ENCODE measurements at places on chromosomes 4 and X.

GRCh38 chrX:10076765-10077164, 80.0 kb upstream of the CLCN4 start:
- no peaks in the 10 kb centered on the region for H3K4me1 ChIP-seq
- no peak overlapping the region for H3K27ac ChIP-seq
- no peaks in the 10 kb centered on the region for H3K36me3 ChIP-seq
- peaks cover 3% of the 10 kb centered on the region for H3K27me3 ChIP-seq

GRCh38 chr4:2761035-2761923, 5.1 kb upstream of the TNIP2 start:
- no peak overlapping the region for H3K27ac ChIP-seq
- H3K36me3 ChIP-seq: no peaks in the 10 kb centered on the region
- peaks cover 33% of the 10 kb centered on the region for H3K4me1 ChIP-seq
- peak; percentile 48 for DNase-seq
- no peaks in the 10 kb centered on the region for H3K27me3 ChIP-seq
- H3K4me3 ChIP-seq: no peak overlapping the region

GRCh38 chr4:107858158-107858742, 33.5 kb downstream of the SGMS2 start:
- H3K4me1 ChIP-seq: no peaks in the 10 kb centered on the region
- no peak for DNase-seq
- H3K36me3 ChIP-seq: no peaks in the 10 kb centered on the region
- H3K27ac ChIP-seq: no peak overlapping the region
- H3K4me3 ChIP-seq: no peak overlapping the region
- H3K27me3 ChIP-seq: peaks cover 9% of the 10 kb centered on the region

DNA sequence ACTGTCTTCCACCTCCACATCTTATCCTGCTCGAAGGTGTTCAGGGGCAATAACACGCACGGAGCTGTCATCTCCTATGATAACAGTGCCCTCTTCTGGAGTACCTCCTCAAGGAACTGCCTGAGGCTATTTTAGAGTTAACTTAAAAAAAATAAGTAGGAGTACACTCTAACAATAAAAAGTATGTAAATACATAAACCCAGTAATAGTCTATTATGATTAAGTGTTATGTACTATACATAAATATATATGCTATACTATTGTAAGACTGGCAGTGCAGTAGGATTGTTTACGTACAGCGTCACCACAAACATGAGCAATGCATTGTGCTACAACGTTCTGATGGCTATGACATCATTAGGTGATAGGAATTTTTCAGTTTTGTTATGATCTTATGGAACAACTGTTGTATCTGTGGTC, 34.5 kb upstream of the TLR2 start:
- peaks cover 12% of the 10 kb centered on the region for H3K27me3 ChIP-seq
- DNase-seq: no peak
- no peak overlapping the region for H3K4me3 ChIP-seq

- no peak overlapping the region for H3K27ac ChIP-seq
- H3K36me3 ChIP-seq: no peaks in the 10 kb centered on the region
- DNase-seq: peak; percentile 4
- no peaks in the 10 kb centered on the region for H3K4me1 ChIP-seq
- H3K4me3 ChIP-seq: no peak overlapping the region
Observed at GRCh38 chr4:36824682-36825081, 419.9 kb upstream of the NWD2 start.

GRCh38 chr4:121072224-121073003, at the start of gene NDNF:
TSS of gene NDNF (minus strand) at chr4:121072535. CDS start at chr4:121045837, 26,698 bp downstream.
- no peaks in the 10 kb centered on the region for H3K36me3 ChIP-seq
- DNase-seq: no peak
- no peak within 1 kb of the TSS for H3K27ac ChIP-seq
- H3K27me3 ChIP-seq: no peaks in the 10 kb centered on the region
- H3K4me1 ChIP-seq: no peaks in the 10 kb centered on the region

DNA sequence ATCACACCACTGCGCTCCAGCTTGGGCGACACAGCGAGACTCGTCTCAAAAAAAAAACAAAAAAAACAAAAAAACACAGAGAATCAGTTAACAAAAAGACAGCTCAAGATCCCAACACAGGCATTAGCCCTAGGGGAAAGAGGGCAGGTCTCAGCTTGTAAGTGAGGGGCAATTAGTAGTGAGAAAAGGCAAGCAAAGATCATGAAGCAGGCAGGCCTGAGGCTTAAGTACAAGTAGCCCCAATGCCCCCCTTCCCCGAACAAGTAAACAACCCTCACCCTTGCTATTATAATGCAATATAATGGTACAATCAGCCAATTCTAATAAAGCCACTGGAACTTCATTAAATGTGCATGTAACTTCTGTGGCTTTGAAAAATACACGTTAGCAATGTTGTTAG, 17.0 kb downstream of the ADGRA3 start:
- no peaks in the 10 kb centered on the region for H3K27me3 ChIP-seq
- H3K36me3 ChIP-seq: no peaks in the 10 kb centered on the region
- H3K27ac ChIP-seq: no peak overlapping the region

GRCh38 chrX:71917621-71918343, 7.1 kb downstream of the NHSL2 start:
- no peak for DNase-seq
- no peak overlapping the region for H3K27ac ChIP-seq
- no peaks in the 10 kb centered on the region for H3K36me3 ChIP-seq
- H3K4me3 ChIP-seq: no peak overlapping the region
- no peaks in the 10 kb centered on the region for H3K27me3 ChIP-seq

DNA sequence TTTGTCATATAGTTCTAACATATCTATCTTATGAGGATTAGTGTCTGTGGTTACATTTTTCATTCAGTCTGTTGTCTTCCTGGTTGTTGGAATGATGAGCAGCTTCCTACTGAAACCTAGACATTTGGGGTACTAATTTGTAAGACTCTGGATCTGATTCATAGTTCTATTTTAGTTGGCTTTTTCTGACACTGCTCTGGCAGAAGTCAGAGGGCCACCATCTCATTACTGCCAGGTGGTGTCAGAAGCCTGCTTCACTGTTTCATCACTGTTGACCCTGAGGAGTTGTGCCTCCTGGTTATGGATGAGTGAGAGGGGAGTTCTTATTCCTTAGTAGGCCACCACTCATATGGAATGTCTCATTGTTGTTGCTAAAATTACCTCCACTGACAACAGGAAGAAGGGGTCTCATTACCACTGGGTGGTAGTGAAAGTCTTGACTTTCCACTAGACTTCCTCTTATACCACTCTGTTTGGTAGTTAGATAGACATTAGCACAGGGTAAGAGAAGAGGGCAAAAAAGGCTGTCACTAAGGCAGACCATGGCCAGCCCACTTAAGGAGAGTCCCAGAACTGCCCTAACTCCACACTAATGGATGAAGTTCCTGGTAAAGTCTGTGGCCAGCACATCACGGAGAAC, 395.2 kb downstream of the SPOCK3 start:
- DNase-seq: no peak
- no peaks in the 10 kb centered on the region for H3K27me3 ChIP-seq
- H3K27ac ChIP-seq: no peak overlapping the region
- no peak overlapping the region for H3K4me3 ChIP-seq

DNA sequence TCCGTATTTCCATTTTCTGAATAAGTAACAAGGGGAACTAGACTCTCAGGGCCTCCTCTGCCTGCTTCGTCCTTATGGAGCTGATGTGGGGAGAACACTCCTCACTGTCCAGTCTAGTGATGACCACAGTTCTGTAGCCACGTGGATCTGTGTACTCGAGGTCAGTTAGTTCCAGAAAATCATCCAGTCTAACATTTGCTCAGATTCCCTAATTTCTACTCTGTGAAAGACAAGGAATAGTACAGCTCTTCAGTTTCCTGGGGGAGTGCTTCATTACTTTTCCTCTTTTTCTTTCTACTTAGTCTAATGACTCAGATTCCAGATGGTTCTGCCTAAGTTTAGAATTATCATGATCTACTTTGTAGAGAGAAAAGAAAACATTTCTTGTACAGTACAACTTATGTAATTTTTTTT, 82.6 kb downstream of the SORBS2 start:
- H3K27ac ChIP-seq: no peak overlapping the region
- no peak for DNase-seq
- peaks cover 12% of the 10 kb centered on the region for H3K27me3 ChIP-seq

GRCh38 chr4:6095023-6095752, 77.0 kb upstream of the C4orf50 start:
- H3K27me3 ChIP-seq: no peaks in the 10 kb centered on the region
- no peak overlapping the region for H3K4me3 ChIP-seq
- DNase-seq: no peak
- no peaks in the 10 kb centered on the region for H3K4me1 ChIP-seq
- H3K36me3 ChIP-seq: no peaks in the 10 kb centered on the region

DNA sequence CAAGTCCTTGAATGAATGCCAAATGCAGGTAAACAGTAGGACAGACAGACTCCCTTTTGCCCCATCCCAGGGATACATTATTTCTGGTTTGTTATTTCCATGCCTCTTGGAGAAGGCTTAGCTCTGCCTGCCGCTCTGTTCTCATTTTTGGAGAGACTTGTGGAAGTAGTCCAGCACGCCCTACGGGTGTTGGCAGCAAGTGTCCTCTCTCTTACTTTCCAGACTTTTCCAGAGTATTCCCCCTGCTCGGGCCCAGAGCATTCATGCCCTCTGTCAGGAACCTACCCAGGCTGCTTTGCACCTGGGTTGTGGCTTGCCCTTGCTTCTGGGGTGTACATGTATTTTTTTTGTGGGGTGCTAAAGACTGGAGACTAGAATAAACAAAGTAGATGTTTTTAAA, 15.3 kb downstream of the SLC34A2 start:
- peaks cover 3% of the 10 kb centered on the region for H3K27me3 ChIP-seq

DNA sequence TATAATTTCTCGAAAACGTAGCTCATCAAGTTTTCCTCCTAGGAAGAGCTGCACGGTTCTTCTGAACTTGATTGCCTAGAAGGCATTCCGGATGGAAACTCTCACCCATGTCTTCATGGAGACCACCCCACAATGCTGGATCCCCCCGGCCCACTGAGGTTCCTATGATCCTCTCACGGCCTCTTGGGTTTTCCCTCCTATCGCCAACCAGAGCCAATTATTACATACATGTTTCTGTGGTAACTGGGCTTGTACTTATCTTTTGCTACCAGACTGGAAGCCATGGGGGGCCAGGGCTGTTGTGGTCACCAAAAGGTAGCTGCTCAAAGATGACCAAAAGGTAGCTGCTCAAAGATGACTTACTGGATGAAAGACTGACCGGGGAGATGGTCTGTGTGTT, 131.5 kb downstream of the AFAP1 start:
- H3K4me1 ChIP-seq: no peaks in the 10 kb centered on the region
- H3K4me3 ChIP-seq: no peak overlapping the region
- H3K27ac ChIP-seq: no peak overlapping the region
- H3K36me3 ChIP-seq: no peaks in the 10 kb centered on the region
- no peak for DNase-seq
- H3K27me3 ChIP-seq: peaks cover 75% of the 10 kb centered on the region

DNA sequence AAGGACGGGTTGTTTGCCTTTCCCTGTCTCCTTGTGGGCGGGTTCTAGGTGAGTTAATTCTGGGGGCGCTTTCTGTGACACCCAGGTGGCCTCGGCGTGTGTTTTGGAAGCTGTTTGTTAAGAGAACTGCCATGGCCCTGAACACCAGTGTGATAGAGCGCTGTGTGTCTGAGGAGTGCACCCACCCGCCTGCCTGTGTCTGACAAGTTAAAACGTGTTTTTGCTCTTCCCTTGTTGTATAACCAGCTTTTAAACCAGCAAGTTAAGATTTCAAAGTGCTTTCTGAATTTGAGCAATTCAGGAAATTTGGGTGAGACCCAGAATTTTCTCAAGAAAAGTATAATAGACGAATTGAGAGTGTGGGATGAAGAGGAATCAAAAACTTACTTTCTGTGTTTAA, 55.2 kb upstream of the HGFAC start:
- no peak for DNase-seq
- peaks cover 74% of the 10 kb centered on the region for H3K27me3 ChIP-seq
- no peak overlapping the region for H3K4me3 ChIP-seq

DNA sequence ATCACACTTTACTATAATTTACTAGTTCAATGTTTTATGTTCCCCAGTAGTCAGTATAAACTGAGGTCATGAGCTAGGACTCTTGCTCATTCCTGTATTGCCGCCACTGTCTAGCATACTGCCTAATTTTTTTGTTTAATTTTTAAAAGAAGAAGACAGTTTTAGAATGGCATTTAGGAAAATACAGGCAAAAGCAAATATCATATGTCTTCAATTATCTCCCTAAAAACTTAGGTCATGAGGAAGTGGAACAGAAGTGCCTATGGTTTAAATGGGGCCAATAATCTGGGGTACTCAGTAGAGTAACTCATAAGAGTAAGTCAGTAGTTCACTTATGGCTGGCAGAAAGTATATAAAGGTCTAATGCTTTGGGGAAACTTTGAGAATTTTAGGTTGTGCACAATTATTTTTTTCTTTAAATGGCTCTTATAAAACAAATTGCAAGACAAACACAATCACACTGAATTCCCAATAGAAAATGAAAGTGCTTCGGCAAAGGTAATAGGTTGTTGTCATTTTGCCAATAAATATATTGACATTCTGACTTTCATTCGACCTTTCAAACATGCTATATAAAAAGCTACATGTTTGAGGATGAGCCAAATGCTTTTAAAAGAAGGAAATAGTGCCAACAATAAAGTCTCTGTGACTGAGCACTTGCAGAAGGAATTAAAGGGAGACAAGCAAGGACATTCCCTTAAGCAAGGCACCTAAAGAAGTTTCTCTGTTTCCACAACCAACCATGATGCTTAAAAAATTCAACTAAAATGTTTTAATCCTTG, 390.1 kb downstream of the PDGFC start:
- no peaks in the 10 kb centered on the region for H3K4me1 ChIP-seq
- H3K27ac ChIP-seq: no peak overlapping the region
- H3K4me3 ChIP-seq: no peak overlapping the region
- no peaks in the 10 kb centered on the region for H3K27me3 ChIP-seq
- H3K36me3 ChIP-seq: no peaks in the 10 kb centered on the region

GRCh38 chr4:36237366-36238313, 6.7 kb downstream of the ARAP2 start:
- H3K36me3 ChIP-seq: no peaks in the 10 kb centered on the region
- H3K4me1 ChIP-seq: no peaks in the 10 kb centered on the region
- H3K27ac ChIP-seq: no peak overlapping the region
- H3K4me3 ChIP-seq: no peak overlapping the region
- H3K27me3 ChIP-seq: no peaks in the 10 kb centered on the region

- H3K36me3 ChIP-seq: no peaks in the 10 kb centered on the region
- no peak for DNase-seq
- no peaks in the 10 kb centered on the region for H3K4me1 ChIP-seq
- no peak overlapping the region for H3K27ac ChIP-seq
- no peak overlapping the region for H3K4me3 ChIP-seq
Observed at GRCh38 chr4:66355328-66355727, 685.0 kb upstream of the EPHA5 start.

GRCh38 chrX:69616457-69617203, 717 bp downstream of the EDA start:
- no peaks in the 10 kb centered on the region for H3K36me3 ChIP-seq
- H3K4me3 ChIP-seq: peak overlapping the region; percentile 19
- H3K27me3 ChIP-seq: peaks cover 6% of the 10 kb centered on the region
- no peak for DNase-seq
- peaks cover 13% of the 10 kb centered on the region for H3K4me1 ChIP-seq
